ENCODE measurements at places on chromosomes 6 and 20.

DNA sequence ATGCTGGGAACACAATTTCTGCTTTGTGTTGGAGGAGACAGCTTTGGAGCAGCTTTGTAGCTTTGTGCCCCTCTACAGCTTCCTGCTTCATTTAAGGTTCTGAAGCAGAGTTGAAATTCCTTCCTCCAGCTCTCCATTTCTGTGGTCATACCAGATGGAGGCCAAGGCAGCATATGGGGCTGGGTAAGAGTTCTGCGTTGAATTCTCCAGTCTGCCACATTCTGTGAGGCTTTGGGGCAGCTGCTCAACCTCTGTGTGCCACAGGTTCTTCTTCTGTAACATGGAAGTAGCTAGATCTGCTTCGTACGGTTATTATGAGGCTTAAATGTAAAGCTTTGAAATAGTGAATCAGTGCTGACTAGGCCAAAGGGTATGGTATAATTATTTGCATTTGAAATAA is 2.9 kb upstream of the TRIM26 start:
- no peak for DNase-seq

DNA sequence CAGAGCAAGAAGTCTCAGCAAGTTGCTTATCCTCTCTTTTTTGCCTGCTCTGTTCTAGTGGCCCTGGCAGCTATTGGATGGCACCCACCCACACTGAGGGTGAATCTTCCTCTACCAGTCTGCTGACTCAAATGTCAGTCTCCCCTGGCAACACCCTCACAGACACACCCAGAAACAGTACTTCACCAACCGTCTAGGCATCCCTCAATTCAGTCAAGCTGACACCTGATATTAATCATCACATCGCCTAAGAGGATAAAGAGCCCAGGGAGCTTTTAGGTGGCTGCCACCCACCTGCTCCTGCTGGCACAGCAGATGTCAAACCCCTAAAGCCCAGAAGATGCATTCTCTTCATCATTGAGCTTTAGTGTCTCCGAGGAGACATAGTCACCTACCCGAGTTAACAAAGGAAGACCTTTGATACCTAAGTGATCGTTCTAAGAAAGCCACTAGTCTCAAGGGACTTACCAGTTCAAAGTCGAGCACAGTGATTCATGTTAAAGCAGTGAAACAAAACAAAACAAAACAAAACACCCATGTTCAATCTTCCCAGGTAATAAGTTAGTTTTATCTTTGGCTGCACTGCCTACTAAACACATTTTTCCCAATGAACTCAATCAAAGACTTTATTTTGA is 97.7 kb upstream of the KCNQ5 start:
- peak; percentile 58 for DNase-seq

- peak; percentile 78 for DNase-seq
Observed at GRCh38 chr20:60057866-60058807, 99.9 kb downstream of the CDH26 start.

DNA sequence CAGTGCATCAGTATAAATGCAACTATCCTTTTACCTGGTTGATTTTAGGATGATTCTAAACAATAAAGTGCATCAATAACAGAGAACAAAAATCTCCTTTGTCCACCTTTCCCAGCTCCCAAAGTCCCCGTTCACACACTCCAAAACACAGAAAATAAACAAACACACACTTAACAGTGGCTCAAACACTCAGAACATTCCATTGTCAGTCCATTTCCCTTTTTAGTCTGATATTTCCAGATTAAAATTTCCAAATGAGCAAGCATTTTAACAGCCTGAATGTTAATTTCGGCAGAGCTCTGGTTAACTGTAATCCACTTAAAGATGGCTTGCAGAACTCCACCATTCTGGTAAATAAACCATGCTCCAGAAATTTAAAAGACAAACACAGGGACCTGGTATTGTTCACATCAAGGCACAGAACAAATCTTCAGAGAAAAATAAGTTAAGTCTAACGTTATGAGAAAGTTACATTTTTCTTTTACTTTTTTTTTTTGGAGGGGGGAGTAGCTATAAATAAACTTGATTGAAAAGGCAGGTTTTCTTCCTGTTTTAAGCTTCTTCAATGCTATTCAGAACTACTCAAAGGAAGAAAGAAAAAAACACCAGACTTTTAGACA is 100.8 kb downstream of the DST start:
- DNase-seq: peak; percentile 31

DNA sequence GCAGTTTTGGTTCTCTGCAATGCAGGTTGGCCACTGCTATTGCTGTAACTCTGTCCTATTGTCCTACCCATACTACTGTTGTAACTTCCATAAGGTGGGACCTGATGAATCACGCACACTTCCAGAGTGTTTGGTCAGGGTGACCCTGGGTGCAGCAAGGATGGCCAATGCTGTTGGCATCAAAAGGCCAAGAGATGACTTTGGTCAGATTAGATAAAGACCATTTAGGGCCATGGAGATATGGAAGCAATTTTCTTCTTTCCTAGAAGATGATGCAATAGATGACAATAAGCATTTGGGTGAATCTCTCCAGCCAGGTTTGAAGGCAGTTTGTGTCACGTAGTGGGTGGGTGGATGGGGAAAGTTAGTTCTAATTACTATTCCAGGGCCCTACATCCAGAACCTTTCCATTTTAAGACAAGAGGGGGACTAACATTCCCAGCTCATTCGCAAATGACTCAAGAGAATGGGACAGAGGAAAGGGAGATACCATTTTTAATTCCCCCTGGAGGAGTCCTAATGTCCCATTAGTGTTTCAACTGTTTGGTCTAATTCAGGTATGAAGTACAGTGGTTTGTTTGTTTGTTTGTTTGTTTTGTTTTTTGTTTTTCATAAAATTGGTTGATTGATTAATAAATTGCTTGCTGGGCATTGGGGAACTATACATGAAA is 35.6 kb downstream of the KLHL31 start:
- no peak for DNase-seq

GRCh38 chr6:124022641-124023040 is 219.0 kb downstream of the NKAIN2 start:
- DNase-seq: peak; percentile 72

- no peak for DNase-seq
Observed at GRCh38 chr20:62503401-62504178, 27.8 kb upstream of the GATA5 start.

DNA sequence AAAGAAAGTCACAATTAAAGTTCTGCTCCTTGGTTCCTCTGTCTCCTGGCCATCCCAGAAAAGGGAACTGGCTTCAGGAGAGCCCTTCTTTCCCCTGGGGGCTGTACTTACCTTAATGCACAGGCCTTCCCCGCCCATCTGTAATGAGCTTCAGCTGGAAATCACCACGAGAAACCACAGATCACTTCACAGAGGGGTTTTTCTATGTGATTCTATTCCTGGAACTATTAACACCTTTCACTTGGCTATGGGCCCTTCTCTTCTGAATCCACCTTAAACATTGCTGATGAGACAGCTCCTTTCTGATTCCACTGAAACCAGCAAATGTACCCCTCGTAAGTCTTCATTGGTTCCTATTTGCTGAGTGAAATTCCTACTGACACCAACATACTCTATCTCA is 80.7 kb downstream of the FOXF2 start:
- DNase-seq: no peak

- DNase-seq: no peak
Observed at GRCh38 chr20:36421641-36422040, 115.5 kb downstream of the DLGAP4 start.

DNA sequence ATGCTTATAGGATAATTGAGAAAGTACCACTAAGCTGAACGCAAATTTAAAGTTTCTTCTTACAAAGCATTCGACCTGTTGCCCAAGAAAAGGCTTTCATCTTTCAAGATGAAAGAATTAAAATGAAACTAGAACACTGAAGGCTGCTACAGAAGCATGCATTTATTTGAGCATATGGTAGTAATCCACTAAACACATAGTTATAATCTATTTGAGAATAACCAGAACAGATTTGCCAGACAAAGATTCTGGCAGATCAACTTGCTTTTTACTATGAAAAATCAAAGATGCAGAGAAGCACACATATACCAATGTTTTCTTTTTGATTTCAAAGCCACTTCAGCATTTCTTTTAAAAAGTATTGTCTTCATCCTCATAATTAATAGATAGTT is 412.2 kb downstream of the UTRN start:
- DNase-seq: no peak

DNA sequence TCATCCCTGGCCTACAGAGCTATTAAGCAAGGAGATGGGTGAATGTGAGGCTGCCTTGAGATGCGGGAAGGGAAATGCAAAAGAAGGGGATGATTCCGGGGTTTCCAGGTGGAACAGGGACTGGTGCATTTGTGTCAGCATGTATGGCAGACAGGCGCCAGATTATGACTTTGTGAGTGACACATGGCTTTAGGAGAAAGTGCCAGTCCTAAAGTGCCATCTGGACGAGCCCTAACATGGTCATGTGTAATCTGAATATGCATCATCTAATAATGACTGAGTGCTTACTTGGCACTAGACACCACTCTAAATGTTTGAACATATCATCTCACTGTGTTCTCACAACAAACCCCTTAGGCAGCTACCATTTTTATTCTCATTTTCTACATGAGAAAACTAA is 195.0 kb upstream of the TSHZ2 start:
- DNase-seq: no peak

DNA sequence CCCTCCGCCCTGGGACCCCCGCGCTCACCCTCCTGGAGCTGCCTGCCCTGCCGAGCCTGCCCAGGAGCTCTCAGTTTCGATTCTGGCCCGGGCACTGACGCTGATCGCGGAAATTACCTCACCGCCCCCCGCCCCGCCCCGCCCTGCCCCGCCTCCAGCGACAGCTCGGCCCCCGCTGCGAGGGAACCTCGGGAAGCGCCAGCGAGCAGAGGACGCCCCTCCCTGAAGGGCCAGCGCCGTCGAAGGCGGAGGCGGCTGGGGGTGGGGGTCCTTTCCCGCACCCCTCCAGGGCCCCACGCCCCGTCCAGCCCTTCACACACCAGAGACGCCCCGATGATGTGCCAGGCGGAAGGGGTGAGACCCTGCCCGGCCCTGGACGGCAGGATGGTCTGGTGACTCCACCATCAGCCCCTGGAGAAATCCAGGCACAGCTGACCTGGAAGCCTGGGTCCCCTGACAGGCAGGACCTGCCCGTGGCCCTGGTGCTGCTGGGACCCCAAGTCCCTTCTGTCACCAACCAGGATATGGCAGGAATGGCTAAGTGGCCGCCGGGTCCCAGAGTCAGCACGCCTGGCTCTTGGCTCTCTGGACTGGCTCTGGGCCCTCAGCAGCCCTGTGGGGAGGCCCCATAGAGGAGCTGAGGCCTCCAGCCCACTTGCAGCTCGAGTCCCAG is at the start of gene HELZ2:
HELZ2 (minus strand) TSS at position 84 of the 673 bp plus-strand sequence. CDS start 1,854 bp downstream, outside the sequence.
- DNase-seq: peak; percentile 48

- peak; percentile 50 for DNase-seq
Observed at GRCh38 chr20:25066386-25066785, 8.4 kb upstream of the ACSS1 start.

DNA sequence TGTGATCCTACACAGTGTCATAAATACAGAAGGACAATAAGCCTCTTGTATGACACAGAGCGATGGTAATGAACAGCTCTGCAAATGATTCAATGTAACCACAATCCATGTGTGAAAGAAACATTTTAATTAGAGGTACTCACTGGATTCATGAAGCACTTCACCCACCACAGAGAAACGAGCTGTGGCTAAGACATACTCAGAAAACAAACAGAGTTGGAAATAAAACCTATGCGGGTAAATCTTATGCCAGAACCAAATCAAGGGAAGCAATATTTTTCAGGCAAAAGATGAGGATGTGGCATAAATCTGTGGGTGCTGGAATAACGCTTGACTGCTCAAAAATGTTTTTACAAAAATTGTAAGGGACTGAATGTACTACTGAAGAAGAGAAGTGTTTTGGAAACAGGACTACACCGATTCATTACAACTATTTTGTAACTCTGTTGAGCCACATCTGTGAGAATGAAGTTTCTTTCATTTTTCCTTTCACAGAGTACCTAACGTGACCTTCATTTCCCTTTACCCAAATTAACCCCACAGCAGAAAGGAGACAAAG is 112.1 kb downstream of the WDR27 start:
- peak; percentile 37 for DNase-seq

Data from NCI-H1105 treated with DMSO at 0.1 percent for 48 hours (cell line).